ENCODE measurements at places on chromosomes 7 and 10.

GRCh38 chr7:16929146-16929762 is 47.5 kb upstream of the AGR3 start:
- DNase-seq, result no peak

GRCh38 chr7:149598721-149599308 is 101.2 kb upstream of the ZNF746 start:
- no peak for DNase-seq

DNA sequence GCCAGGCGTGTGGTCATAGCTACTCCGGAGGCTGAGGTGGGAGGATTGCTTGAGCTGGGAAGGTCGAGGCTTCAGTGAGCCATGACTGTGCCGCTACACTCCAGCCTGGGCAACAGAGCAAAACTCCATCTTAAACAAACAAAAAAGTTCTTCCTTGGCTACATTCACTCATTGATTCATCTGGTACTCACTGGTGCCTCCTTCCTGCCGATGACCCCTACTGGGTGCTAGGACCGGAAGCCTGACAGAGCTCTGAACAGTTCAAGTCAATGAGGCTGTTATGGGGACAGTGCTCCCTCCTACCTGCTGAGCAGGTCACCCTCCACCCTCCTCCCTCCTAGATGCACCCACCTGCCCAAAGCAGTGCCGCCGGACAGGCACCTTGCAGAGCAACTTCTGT is 4.9 kb downstream of the PCOLCE start:
- no peak for DNase-seq

DNA sequence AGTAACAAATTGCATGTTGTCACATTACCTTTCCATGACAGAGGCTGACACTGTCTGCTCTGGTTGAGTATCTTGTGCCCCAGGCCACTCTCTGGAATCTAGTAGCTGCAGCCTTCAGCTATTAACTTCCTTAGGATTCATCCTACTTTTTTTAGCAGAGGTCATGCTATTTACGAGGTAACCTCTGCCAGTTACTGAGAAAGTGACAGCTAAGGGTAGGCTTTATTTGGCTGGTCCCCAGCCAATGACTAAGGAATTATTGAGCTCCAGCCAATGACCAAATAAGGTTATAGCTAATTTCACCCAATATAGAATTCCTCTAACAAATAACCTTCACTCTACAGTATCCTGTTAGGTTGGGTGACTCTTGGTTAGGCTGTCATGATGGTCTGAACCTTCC is 1361.7 kb downstream of the XPNPEP1 start:
- no peak for DNase-seq

DNA sequence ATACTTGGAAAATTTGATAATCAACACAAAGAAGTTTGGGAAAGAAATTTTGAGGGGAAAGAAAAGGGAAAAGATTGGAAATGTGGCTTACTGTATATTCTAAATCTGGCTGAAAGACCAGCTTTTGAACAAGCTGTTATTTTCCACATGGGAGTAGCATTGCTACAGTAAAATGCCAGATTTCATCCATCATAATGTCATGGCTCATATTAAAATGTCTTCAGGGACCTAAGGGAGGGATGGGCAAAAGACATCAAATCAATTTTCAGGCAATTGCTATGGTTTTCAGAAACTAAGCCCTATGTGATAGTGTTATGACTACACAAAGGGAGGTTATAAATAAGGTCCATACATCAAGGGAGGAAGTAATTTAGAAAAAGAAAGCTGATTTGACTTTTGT is 1116.9 kb upstream of the CELF2 start:
- DNase-seq, result no peak

DNA sequence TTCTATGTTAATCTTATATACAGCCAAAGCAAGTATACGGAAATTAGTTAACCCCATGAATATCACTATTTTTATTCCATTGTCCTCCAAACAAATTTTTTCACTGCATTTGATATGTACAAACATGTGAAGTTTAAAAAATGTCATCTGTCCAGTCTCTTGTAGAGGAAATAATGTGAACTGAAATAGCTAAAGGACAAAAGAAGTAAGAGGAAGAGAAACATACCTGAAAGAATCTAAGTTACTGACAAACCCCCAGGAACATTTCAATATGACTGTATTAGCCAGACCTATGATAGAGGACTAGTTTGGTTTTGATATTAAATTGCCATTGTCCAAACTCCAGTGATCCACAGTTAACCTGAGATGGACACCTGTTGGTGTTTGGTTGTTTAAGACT is 80.6 kb downstream of the NRCAM start:
- no peak for DNase-seq

All from mucosa of descending colon (tissue), 3 donors.